ENCODE measurements at places on chromosomes 5 and 9. TPM values are rescaled to one million over a fixed set of nuclear protein-coding genes. Genes with fewer than 3 reads are reported as not detected.

DNA sequence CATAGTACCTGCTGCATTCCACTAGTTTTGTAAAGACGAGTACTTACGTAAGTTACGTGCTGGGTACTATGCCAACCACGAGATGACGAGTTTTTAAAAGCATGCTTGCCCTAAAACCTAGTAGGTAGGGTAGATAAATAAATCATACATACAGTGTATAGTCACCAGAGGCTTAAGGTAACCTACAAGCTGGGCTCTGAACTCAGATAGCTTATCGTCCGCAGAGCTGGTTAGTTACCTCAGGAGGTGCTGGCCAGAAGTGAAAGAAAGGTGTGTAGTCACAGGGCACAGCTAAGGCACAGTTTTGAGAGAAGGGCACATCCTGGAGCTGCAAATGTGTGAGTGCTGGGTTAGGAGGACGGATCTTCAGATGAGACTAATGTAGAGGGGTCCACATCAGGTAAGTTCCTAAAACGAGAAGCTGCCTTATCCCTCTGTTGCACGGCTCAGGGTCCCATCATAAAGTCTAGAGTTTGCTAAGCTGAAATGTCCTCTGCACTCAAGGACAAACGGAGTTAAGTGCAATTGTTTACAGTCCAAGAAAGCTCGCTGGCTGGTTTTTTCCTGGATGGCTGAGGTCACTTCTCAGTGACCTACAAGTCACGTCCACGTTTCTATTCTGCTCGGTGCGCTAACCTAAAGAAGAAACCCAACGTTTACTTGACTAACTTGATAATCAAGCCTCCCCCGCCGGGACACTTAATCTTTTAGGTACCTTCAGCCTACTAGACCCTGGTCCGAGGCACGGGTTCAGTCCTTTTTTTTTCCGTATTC, 1.1 kb upstream of the SNX24 start:
- peaks cover 12% of the 10 kb centered on the region for H3K4me1 ChIP-seq
- DNase-seq, result peak; percentile 64
- H3K4me3 ChIP-seq, result peak overlapping the region; percentile 84
- no peaks in the 10 kb centered on the region for H3K27me3 ChIP-seq
- H3K27ac ChIP-seq, result no peak overlapping the region
- H3K36me3 ChIP-seq, result no peaks in the 10 kb centered on the region

Gene UGT3A1
- 11.8 TPM for total RNA-seq

Gene SYK
- total RNA-seq, result 1.4 TPM

Gene SLCO6A1
- total RNA-seq, result 3.1 TPM

DNA sequence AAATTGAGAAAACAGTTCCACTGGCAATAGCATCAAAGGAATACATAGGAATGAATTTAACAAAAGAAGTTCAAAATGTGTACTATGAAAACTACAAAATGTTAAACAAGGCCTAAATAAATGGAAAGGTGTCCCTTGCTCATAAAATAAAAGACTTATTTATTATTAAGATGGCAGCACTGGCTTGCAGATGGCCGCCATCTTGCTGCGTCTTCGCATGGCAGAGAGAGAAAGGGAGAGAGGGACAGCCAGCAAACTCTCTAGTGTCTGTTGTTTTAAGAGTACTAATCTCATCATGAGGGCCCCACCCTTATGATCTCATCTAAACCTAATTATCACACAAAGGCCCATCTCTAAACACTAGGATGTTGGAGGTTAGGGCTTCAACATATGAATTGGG, 47.1 kb downstream of the ABLIM3 start:
- no peaks in the 10 kb centered on the region for H3K4me1 ChIP-seq
- no peak overlapping the region for H3K27ac ChIP-seq
- H3K27me3 ChIP-seq, result peaks cover 15% of the 10 kb centered on the region
- no peaks in the 10 kb centered on the region for H3K36me3 ChIP-seq

Measured in endodermal cell (in vitro differentiated cells).